ENCODE measurements at places on chromosomes 4 and X.
A peak's percentile ranks its signal among the peaks of the same experiment; 100 is the strongest.

GRCh38 chr4:66855956-66856355, 689.3 kb downstream of the CENPC start:
- no peak for DNase-seq

DNA sequence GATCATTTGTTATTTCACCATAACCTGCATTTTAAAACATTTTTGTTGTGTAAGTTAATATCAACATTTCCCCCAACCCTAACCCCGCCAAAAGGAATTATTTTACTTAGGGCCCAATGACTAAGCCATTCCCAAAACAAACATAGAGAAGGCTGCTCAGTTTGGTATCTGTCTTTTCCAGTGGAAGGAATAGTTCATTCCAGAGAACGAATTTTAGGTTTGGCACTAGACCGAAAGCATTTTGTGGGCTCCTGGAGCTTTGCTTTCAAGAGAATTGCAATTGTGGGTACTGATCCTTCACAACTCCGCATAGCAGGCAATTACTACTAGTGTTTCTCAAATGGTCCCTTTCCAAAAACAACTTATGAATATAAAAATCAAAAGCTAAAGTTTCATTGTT, 226.7 kb upstream of the MAD2L1 start:
- no peak for DNase-seq

DNA sequence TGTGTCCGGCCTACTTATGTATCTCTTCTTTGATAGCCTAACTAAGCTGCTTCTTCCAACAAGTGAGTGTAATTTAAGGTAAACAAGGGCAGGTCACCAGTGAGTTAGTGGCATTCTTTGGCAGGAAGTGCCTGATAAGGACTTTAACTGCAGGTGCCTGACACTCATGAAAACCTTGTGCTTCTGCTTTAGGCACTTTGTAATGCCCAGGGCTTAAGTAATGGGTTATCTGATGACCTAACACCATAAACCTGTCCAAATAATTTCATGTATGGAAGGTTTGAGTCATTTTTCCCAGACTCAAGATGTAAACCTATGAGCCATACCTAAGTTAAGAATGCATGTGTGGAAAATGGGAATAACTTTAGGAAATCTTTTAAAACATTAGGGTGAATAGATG, 43.0 kb downstream of the BCOR start:
- DNase-seq, result no peak

DNA sequence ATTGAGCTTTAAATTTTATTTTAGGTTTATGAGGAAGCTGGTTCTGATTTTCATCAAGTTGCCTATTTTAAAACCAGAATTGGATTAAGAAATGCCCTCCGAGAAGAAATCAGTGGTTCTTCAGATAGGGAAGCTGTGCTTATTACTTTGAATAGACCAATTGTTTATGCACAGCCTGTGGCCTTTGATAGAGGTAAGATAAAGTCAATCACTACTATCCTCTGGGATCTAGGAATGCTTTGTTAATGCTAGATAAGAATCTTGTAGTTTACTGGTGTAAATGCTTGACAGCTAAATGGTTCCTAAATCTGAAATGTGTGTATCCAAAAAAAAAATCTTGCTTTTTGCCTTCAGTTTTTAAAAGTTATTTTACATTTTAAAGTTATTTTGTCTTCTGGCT, 73.0 kb upstream of the ADAD1 start:
- DNase-seq, result no peak

- DNase-seq, result no peak
These were observed 76.5 kb downstream of the PSAPL1 start for GRCh38 chr4:7358100-7358735.

DNA sequence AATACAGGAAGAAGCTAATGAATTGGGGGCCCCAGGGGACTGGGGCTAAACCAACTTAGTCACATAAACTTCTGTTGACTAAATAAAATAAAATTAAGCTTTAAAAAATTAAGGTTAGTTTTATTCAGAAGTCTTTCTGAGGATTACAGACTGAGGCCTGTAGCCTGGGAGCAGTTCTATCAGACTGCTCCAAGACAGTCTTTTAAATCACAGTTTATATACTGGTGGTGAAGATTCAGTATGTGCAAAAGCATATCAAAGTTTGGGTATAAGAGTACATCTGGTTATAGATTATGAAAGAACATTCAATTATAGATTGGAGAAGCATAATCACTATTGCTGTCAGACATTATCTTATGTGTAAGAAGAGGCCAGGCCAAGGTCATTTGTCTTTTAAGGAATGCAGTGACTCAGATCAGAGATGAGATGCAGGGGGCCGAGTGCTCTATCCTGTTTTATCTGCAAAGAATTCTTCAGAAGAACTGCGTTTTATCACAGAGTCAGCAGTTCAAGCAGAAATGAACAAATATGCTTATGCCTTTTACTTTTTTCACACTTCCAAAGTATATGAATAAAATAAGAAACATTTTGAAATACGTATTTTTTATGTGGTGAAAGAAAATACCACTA, 109.4 kb downstream of the PDHA2 start:
- DNase-seq, result no peak

DNA sequence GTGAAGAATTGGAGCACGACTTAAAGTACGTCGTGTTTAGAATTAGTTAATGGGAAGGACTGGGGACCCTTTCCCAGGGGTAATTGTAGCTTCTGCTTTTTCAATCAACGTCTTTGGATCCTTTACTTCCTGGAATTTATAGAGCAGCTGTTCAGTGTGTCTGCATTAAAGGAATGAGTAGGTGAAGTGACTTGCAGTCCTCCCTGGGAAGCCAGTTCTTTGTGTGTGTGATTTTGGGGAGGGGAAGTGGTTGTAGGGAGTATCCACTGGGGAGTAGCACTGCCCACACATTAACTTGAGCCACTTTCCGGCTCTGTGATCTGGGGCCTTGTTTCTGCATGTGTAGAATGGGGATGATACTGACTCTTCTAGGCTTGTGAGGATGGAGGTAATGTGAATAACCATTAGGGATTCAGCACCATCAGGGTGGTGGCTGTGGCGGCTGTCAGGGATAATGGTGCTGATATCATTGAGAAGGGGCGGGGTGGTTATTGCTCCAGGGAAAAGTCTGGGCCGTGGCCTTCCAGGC, 54.7 kb downstream of the TMEM131L start:
- no peak for DNase-seq

DNA sequence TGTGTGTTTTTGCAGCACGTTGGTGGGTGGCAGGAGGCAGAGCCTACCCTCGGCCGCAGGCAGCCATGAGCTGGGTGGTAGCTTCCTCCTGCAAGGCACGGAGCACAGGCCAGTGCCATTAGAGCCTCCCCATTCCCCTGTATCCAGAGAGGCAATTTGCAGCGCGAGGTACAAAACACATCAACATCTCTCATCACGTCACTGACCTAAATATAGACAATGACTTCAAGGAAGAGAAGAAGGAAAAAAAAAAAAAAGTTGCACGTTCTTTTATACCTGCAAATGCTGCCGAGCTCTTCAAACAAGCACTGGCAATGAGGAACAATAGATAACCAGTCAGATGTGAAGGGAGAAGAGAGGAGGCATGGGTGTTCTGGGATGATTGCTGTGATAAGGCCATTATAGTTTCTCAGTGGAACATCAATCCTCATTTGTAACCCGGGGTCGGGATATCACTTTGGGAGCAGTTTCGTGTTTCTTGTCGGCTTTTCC, 159.9 kb downstream of the MGST2 start:
- DNase-seq, result no peak

GRCh38 chr4:156933633-156934258, 37.9 kb downstream of the PDGFC start:
- peak; percentile 23 for DNase-seq

DNA sequence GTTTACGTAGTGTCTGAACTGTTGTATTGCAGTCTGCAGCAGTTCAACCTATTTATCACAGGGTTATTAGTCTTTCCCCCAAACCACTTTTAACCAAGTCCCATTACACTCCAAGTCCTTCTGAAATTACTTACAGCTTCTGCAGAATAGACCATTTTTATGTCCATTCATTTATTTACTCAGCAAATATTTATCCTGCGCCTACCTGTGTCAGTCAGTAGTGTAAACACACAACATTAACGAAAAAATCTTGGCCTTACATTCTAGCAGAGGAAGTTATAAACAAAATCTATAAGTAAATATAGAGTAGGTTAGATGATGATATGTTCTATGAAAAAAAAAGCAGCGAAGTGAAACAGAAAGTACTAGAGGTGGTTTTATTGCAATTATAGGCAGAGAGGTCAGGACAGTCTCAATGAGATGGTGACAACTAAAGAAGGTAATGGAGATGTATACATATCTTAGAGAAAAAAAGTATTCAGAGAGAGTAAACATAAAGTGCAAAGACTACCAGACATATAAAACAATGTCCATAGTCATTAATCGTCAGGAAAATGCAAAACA, 534.7 kb downstream of the KCNIP4 start:
- DNase-seq, result no peak

DNA sequence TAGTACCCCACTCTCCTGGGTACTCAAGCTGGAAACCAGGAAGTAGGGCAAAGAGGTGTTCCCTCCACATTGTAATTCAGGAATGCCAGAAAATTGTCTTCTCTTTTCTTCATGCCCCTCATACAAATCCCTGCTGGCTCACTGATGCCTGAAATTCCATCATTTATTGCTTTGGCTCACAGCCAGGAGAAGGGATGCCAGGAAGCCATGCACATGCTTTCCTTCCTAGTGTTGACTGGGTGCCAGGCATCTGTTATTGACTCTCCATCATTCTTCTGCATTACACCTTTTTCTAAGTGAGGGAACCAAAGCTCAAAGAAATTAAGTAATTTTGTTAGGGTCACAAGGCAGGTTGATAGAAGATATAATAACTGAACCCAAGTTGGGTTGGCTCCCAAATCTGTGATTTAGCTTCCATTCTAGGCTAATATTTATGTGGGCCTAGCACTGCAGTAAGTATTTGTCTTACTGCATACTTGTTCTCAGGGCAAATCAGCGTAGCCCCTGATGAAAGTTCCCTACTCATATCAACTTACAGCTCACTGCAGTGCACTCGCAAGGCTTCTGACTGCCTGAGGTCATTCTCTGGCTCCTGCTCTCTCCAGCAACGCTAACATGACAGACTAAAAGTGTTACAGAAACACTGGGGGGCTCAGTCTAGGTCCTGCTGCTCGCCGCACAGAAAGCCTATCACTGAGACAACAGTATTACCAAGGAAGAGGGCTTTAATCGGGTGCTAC, 89.0 kb downstream of the TRAPPC11 start:
- DNase-seq, result no peak

- no peak for DNase-seq
These were observed 232.9 kb upstream of the GIMD1 start for GRCh38 chr4:106601519-106601918.

DNA sequence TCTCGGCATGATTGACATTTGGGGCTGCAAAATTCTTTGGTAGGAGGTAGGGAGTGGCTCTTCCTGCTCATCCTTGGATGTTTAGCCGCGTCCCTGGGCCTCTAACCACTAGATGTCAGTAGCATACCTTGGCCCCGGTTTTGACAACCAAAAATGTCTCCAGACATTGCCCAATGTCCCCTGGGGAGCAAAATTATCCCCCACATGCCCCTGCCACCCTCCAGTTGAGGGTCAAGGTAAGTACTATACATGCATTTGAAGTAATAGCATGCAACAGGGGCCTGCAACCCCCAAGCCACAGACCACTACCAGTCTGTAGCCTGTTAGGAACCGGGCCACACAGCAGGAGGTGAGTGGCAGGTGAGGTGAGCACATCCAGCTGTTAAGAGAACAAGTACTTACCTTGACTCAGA, 17.6 kb upstream of the KIAA1210 start:
- DNase-seq, result no peak

- no peak for DNase-seq
These were observed 18.8 kb upstream of the SYNPO2 start for GRCh38 chr4:118869808-118870342.

GRCh38 chr4:60962286-60962685, 237.8 kb upstream of the ADGRL3 start:
- no peak for DNase-seq

DNA sequence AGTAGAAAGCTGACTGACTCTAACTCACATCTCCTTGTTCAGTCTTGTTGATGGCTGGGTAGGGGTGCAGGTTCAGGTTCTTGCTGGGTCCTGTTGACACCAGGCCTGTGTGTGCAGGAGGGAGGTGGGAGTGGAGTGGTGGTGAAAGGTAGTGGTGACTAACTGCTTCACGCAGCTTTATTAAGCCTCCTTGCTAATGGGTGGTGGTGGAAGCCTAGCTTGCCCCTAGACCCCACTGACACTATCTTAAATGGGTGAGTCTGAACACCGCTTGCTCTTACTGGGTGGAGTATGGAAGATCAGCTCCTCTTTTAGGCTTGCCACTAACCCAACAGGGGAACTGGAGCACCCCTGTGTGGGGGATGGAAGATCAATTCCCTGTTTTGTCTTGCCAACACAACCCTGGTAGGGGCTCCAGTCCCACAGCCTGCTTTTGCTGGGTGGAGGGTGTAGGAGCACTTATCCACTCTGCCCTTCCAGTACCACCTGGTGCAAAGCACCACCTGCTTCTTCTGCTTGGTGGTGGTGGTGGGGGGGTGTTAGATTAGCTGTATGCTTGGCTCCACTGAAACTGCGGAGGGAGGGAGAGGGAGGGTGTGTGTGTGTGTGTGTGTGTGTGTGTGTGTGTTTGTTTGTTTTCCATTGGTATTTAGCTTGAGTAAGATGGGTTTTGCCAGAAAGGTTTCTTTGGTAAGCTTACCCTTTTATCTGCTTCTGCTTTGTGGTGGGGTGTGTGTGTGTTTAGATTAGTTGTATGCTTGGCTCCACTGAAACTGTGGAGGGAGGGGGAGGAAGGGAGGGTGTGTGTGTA, 25.6 kb downstream of the KDM6A start:
- peak; percentile 59 for DNase-seq

- peak; percentile 51 for DNase-seq
These were observed 96.7 kb downstream of the ITM2A start for GRCh38 chrX:79270401-79270800.

DNA sequence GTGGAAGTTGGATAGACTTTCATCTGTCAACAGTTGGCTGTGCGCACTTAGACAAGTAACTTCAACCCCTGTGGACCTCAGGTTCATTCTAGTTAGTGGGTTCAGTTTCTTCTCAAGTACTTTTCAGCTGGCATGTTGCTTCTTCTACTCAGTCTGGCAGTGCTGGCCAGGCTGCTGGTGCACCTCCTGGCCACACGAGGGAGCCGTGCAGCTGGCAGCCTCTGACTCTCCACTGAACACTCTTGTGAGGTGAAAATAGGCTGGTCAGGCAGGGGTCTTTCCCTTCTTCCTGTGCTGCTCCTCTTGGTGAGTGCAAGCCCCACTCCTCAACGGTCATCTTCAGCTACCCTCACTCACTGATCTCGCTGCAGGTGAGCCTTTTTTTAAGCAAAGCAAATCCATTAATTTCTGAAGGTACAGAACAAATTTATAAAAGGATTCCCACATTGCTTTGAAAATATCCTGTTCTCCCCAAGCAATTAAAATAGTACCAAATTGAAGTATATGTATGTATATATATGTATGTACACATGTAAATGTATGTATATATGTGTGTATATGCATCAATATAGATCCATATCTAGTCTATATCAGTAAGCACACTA, 30.6 kb downstream of the LONRF3 start:
- DNase-seq, result peak; percentile 49

- no peak for DNase-seq
These were observed 13.1 kb upstream of the CCKAR start for GRCh38 chr4:26503427-26503826.

DNA sequence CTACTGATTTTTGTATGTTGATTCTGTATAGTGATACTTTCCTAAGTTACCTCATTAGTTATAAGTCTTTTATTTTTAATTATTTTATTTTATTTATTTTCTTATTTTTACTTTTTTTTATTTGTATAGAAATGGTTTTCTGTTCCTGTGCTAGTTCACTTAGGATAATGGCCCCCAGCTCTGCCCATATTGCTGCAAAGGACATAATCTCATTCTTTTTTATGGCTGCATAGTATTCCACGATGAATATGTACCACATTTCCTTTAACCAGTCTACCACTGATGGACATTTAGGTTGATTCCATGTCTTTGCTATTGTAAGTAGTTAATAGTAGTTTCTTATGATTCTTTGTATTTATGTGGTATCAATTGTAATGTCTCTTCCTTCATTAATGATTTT, 31.5 kb upstream of the GK2 start:
- no peak for DNase-seq

Data from erythroblast (primary cell).